ENCODE measurements at places on chromosomes 6 and 20.

DNA sequence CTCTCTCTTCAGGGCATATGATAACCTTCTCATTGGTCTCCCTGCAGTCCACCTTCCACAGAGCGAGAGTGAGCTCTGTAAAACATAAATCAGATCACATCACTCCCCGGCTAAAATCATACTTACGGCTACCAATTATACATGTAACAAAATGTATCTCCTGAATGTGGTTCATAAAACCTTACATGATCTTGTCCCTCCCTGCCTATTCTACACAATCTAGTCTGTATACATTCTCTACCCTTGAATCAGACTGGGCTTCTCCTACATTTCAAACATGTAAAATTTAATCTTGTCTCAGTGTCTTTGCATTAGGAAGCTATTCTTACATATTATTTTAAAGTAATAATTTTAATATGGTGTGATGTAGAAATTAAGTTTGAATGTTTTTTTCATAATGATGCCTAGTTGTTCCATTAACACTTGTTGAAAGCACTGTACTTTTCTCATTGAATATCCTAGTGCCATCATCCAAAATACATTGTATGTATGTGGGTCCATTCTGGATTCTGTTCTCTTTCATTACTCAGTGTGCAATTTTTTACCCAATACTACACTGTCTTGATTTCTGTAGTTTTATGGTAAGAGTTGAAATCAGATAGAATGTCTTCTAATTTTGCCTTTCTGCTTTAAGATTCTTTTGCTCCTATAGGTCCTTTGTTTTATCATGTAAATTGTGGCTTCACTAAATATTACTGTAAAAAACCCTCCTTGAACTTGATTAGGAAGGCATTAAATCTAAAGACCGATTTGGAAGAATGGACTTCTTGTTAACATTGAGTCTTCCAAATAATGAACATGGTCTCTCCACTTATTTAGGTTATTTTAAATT is 403.3 kb upstream of the EPHA7 start:
- no peak for DNase-seq

GRCh38 chr6:36980129-36980528 is 5.9 kb downstream of the MTCH1 start:
- DNase-seq = no peak

- DNase-seq = no peak
Measured at GRCh38 chr20:51404297-51405060, 138.0 kb downstream of the NFATC2 start.

DNA sequence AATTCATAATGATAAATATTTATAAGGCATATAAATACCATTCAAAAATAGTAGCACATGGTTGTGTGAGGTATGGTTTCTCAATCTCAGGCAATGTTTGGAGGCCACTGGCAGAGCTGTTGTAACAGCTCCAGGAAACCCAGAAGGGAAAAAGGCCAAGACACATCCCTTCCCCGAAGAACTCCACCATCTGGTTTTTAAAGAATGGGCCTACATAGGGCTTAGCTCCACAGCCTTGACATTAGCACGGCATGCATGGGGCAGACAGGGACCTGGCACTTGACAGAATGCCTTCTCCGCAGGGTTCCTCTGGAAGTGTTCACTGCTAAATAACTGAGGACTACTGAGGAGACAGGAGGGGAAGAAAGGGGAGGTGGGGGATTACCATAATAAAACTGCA is 16.1 kb upstream of the FOXO3 start:
- no peak for DNase-seq

- no peak for DNase-seq
Measured at GRCh38 chr6:42402184-42402583, 49.5 kb downstream of the TRERF1 start.

GRCh38 chr20:34968042-34968775 is 12.5 kb downstream of the MYH7B start:
- no peak for DNase-seq

GRCh38 chr6:16149305-16149704 is 20.4 kb downstream of the MYLIP start:
- DNase-seq = no peak

DNA sequence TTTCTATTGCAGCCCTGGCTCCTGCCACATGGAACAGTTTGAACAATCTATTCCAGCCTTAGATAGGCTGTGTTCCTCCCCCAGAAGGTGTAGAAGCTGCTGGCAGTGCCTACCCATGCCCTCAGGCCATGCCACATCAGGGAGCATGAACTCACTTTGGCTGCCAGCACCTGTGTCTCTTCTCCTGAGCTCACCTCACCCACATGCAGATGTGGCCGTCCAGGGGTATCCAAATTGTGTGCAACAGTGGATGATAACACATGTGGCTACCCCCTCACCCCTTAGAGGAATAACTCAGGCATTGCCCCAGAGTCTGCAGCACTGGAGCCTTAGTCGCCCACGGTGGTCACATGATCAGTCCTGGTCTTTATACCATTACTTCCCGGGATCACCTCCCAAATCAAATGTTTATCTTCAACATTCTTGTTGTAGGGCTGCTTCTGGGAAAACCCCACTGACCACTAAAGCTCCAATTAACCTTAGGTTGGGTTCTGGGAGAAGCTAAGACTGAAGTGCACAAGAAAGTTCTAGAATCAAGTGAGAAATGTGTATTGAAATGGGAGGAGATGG is 110.4 kb downstream of the BANF2 start:
- no peak for DNase-seq

GRCh38 chr6:35596448-35597442 is 84.0 kb upstream of the TULP1 start:
- DNase-seq = no peak

DNA sequence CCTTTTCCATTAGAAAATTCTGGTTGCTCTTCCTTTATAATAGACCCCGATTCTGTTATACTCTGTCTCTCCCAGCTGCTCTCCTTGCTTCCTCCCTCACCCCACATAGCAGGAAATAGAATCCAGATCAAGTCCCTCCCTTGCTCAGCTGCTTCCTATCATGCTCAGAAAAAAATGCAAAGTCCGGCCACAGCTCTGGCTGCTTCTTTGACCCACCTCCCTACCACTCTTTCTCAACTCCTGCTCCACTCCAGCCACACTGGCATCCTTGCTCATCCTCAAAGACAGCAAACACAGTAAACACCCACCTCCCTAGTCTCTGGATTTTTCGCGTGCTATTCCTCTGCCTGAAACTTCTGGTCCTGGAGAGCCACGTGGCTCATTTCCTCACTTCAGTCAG is 9.1 kb upstream of the SLC22A16 start:
- DNase-seq = peak; percentile 22

DNA sequence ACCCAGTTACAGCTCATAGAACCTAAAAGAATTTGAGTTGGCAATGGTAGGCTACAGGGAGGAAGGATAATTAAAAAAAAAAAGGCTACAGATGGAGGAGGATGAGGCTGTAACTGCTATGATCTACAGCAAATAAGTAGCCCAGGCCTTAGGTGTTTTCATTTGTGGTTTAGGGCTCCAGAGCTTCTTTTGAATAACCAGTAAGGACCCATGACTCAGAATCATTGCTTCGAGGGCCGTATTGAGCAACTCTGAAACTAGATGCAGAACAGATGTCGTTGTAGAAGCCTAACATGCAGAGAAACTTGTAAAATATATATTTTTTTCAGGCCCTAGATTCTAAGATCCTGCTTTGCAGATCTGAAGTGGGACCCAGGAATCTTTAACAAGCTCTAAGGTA is 19.0 kb upstream of the ASIP start:
- no peak for DNase-seq

GRCh38 chr20:18537651-18538050 is 29.6 kb upstream of the SMIM26 start:
- no peak for DNase-seq

- DNase-seq = no peak
Measured at GRCh38 chr20:44470327-44470726, 5.3 kb upstream of the TTPAL start.

GRCh38 chr6:93970684-93971083 is 551.3 kb upstream of the EPHA7 start:
- DNase-seq = no peak

DNA sequence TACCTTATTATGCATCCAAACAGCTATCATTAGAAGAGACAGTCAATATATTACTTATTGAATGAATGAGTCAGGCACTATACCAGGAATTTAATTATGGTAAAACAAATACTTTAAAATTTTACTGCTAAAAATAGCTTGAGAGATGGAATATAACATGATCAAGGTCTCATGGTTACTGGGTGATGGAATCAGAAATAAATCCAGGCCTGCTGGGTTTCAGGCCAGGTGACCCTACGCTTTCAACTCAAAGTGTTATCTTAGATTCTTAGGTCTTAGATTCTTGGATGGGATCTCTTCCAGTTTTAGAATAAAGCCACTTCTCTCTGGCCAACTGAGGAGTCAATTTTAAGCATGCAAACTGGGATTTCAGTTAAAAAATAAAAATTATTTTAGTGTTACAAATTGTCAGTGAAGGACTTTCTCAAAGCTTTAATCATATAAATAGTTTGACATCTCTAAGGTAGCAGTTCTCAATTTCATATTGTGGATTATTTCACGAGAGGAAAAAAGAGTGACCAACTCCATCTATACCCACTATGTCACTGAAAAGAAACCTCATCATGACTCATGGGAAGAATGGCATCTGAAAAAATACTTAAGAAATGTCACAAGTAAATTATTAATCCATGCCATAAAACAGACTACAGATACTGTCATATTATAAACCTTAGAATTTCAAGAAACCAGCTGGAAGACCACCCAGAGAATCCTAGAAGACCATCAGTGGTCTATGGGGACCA is 283.4 kb upstream of the RUNX2 start:
- DNase-seq = no peak

- no peak for DNase-seq
Measured at GRCh38 chr6:38968702-38969149, 79.9 kb upstream of the GLP1R start.

GRCh38 chr6:36643977-36644376 is 34.5 kb upstream of the CDKN1A start:
- DNase-seq = no peak
